ENCODE measurements at places on chromosomes 12 and 14.

DNA sequence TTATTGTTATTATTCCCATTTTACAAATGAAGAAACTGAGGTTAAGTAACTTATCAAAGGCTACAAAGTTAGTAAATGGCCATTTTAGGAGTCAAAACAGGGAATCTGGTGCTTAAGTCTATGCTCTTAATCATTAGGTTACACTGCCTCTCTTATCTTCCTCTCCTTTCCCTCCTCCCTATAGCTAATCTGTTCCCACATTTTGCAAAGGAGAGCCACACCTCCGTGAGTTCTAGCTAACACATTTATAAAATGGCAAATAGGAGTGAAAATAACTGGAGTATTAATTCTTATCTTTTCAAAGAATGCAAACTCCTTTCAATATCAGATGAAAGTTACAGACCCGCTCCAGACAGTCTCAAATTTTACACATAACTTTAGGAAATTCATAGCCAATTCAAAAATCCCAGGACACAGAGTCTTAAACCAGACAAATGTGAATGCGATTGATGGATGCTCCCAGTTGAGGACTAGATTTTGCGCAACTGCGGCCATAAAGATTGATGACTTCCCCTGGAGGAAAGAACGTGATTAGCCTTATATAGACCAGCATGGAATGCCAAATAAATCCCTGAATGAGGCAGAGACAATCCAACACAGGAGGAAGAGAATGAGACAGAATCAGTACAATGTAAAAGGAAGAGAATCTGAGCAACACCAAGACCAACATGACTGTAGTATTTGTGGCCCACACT lies 225.0 kb upstream of the ARID2 start:
- no peaks in the 10 kb centered on the region for H3K36me3 ChIP-seq

- no peaks in the 10 kb centered on the region for H3K36me3 ChIP-seq
- H3K4me1 ChIP-seq = no peaks in the 10 kb centered on the region
Observed at GRCh38 chr12:90896821-90897220, 58.2 kb downstream of the CCER1 start.

DNA sequence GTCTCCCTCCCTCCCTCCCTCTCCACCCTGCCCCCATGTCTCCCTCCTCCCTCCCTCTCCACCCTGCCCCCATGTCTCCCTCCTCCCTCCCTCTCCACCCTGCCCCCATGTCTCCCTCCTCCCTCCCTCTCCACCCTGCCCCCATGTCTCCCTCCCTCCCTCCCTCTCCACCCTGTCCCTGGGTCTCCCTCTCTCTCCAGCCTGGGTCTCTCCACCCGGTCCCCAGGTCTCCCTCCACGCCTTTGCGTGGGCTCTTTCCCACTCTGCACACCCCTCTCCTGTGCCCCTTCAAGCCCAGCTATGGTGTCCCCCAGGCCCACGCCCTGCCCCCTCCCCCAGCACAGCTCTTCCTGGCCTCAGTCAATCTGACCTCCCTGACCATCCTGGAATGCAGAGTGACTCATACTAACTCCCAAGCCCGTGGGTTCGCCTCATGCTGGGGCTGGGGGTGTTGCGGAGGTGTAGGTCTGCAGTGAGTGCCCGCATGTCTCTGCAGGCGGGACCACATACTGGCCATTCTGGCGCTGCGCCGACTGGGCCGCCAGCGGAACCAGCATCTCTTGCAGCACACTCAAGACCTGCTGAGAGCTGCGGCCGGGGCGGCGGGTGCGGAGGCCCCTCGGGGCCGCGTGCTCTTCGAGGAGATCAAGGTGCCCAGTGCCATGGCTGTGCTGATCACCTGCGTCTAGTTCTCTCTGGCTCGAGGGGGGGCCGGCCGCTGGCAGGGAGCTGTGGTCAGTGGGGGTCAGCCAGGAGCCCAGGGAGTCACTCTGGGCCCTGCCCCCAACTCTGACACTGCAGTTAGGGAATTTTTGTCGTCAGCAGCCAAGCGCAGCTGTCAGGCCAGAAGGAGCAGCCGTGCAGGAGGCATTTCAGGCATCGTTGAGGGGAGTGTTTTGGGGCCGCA lies 13.5 kb upstream of the TNFAIP2 start:
- no peak overlapping the region for H3K4me3 ChIP-seq
- DNase-seq = no peak
- H3K27ac ChIP-seq = no peak overlapping the region
- H3K36me3 ChIP-seq = no peaks in the 10 kb centered on the region
- peaks cover 6% of the 10 kb centered on the region for H3K4me1 ChIP-seq

DNA sequence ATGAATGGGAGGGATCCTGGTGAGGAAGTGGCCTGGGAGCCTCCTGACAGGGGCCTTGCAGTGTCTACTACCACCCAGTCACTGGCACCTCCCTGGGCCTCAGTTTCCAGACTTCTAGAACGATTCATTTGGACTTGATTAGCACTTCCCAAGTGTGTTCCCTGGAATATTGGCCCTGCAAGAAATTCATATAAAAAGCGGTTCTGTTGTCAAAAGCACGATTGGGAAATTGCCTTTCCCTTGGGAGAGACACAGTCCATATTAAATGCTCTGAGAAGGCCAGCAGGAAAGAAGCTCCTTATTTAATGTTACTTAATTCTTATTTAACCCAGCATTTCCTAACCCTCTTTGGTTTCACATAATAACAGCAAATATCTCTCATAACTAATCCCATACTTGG lies 61.9 kb downstream of the DRAM1 start:
- peaks cover 5% of the 10 kb centered on the region for H3K27me3 ChIP-seq
- H3K4me3 ChIP-seq = no peak overlapping the region
- no peaks in the 10 kb centered on the region for H3K36me3 ChIP-seq
- H3K27ac ChIP-seq = no peak overlapping the region
- no peak for DNase-seq
- H3K4me1 ChIP-seq = peaks cover 32% of the 10 kb centered on the region

- H3K4me3 ChIP-seq = peak within 1 kb of the TSS; percentile 68
- no peak within 1 kb of the TSS for H3K27ac ChIP-seq
- H3K27me3 ChIP-seq = peaks cover 24% of the 10 kb centered on the region
- H3K36me3 ChIP-seq = no peaks in the 10 kb centered on the region
- H3K4me1 ChIP-seq = peaks cover 4% of the 10 kb centered on the region
- no peak for DNase-seq
Observed at GRCh38 chr14:64971943-64972791, at the start of gene RAB15. TSS of gene RAB15 (minus strand) at chr14:64972336. CDS start at chr14:64972076, 260 bp downstream.

DNA sequence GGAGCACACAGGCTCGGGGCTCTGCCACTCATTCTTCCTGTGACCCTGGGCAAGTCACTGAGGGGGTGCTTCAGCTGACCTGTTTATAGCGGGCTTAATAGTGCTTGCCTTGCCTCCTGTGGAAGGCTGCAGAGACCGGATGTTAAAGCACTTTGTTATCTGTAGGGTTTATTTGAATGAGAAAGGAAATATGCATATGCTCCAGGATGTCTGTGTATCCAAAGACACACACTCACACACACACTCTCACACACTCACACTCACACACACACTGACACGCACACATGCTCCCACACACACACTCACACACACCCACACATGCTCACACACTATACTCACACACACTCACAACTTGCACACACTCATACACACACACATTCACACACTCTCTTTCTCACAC lies 56.1 kb upstream of the DDX11 start:
- no peak overlapping the region for H3K4me3 ChIP-seq
- H3K36me3 ChIP-seq = no peaks in the 10 kb centered on the region
- H3K27ac ChIP-seq = no peak overlapping the region
